ENCODE measurements at places on chromosomes 4 and X.
A peak's percentile ranks its signal among the peaks of the same experiment; 100 is the strongest.

- peak; percentile 45 for DNase-seq
Measured at GRCh38 chr4:80201252-80202151, 4.2 kb downstream of the PRDM8 start.

GRCh38 chr4:139669335-139669734 lies 3.7 kb downstream of the MGST2 start:
- no peak for DNase-seq

GRCh38 chr4:184487503-184487902 lies 13.2 kb upstream of the IRF2 start:
- no peak for DNase-seq

DNA sequence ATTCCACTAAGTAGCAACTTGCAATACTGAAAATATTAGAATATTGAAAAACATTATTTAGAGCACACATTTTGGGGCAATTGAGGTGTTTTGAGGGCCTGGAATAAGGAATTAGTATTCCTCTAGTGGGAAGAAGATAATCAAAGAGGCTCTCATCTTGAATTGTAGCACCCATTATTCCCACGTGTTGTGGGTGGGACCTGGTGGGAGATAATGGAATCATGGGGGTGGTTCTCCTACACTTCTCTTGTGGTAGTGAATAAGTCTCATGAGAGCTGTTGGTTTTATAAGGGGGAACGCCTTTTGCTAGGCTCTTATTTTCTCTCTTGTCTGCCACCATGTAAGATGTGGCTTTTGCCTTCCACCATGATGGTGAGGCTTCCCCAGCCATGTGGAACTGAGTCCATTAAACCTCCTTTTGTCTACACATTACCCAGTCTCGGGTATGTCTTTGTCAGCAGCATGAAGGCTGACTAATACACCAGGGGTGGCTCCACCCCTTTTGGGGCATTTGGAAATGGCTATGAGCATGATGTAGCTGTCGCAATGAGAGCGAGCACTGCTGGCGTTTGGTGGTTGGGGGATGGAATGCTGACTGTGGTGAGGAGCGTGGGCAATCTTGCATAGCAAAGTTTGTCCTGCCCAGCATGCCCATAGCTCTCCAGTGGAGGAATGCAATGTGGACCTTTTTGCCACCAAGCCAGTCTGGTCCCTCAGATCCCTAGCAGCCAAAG lies 308.2 kb downstream of the FRMPD4 start:
- DNase-seq, result no peak

GRCh38 chrX:103442536-103442901 lies 66.2 kb downstream of the BEX3 start:
- DNase-seq, result no peak

GRCh38 chr4:74770226-74770910 lies 24.0 kb downstream of the BTC start:
- DNase-seq, result no peak

GRCh38 chr4:137343221-137343620 lies 189.1 kb downstream of the PCDH18 start:
- DNase-seq, result no peak

DNA sequence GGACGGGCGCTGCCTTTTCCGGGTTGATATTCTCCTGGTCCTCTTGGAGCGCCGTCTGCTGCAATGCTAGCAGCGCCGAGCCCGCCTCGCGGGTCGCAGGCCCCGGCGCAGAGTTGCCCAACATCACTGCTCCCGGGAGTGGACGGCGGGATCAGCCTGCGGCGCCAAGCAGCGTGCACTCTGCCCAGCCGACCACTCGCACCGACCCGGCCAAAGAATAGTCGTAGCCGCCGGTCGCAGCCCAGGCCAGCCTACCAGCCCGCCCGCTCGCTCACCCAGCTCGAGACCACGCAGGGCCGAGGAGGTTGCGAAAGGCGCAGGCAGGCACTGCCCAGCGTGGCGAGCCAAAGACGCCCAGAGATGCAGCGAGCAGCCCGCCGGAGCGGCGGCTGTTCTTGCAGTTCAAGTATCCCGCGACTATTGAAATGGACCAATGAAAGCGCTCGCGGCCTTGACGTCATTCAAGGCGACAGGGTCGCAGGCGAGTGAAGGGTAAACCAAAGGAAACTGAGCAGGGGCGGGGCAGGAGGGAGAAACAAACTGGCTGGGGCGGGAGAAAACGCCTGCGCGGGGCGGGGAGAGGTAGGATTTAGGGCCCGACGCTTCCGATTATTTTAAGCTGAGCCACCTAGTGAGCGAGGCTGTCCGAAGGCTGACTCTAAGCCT lies at the start of gene CCNA2:
Gene CCNA2, minus strand, starts transcription at position 379 of the 666 bp plus-strand sequence. Its CDS starts 255 bp downstream, at position 124.
- peak; percentile 87 for DNase-seq

DNA sequence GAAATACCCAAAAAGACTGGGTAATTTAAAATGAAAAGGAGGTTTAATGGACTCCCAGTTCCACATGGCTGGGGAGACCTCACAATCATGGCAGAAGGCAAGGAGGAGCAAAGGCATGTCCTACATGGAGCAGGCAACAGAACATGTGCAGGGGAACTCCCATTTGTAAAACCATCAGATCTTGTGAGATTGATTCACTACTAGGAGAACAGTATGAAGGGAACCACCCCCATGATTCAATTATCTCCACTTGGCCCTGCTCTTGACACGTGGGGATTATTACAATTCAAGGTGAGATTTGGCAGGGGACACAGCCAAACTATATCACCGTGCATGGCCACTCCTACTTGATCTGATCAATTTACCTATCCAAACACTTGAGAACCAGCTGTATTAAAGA lies 131.5 kb upstream of the LDB2 start:
- no peak for DNase-seq

GRCh38 chr4:183871581-183871980 lies 33.5 kb upstream of the STOX2 start:
- DNase-seq, result no peak

- no peak for DNase-seq
Measured at GRCh38 chrX:49103637-49104036, 19.9 kb downstream of the GPKOW start.
